Jurkat, Clone E6-1 (cell line): ENCODE measurements at places on chromosomes 11 and 22.

DNA sequence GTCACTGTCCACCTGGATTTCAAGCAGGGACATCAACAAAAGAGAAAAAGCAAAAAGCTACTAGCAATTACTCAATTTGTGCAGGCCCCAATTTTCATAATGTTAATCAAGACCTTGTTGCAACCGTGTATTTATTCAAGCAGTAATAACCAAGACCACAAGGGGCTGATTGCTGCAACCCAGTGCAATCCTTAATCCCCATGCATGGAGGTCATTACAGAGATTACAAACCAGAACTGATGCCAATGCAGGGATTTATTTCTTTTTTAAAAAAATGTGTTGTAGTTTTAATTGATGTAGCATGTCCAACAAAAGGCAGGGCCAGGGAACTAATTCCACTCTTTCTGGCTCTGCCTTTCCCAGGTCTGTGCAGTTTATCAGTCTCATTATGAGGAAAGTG lies 18.4 kb downstream of the TECTA start:
- DNase-seq, result no peak

- peak; percentile 33 for DNase-seq
Observed at GRCh38 chr11:71580057-71581003, 2.3 kb downstream of the KRTAP5-11 start.

DNA sequence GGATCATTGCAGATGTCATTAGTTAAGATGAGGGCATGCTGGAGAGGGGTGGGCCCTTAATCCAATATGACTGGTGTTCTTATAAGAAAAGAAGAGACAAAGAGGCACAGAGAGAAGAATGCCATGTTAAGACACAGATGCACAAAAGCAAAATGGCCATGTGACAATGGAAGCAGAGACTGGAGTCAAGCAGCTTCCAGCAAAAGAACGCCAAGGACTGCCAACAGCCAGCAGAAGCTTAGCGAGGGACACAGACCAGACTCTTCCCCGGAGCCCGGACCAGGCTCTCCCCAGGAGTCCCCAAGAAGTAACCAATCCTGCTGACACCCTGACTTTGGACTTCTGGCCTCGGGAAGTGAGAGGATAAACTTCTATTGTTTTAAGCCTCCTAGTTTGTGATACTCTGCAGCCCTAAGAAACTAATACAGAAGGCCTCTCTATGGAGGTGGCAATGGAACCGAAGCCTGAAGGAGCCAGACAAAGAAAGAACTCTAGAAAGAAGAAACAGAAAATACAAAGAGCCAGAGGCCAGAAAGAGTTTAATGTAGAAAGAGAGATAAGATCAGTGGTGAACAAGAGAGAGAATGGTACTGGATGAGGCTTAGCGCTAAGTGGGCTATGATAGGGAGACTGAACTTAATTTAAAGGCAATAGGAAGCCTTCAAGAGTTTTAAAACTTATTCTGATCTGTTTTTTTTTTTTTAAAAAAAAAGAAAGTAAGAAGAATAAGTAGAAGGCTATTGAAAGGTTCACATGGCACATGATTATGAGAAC lies 27.7 kb downstream of the PRCP start:
- no peak for DNase-seq

DNA sequence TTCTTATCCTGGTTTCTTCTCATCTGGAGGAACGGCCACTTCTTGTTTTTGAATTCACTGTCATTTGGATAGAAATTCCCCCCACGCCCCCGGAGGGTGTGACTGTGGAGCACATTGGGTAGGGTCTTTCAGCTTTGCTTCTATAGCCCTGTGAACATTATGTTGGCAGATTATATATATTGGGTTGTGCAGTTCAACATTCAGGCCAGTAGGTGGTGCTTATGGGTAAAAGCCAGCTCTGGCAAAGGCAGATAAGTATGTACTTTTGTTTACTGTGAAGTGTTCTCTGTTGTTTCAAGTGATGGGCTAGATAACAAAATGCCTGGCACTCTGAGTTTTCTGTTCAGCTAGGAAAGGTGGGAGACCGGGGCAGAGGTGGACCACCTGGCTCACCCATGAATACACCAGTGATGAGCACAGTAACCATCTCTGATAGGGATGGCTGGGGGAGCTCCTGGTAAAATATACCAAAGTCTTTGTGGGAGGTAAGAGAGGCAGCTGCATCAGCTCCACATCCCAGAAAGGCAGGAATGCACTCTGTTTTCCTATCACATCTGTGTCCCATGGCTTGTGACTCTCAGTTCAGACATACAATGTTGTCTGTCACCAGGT lies 1348.2 kb upstream of the RAG2 start:
- DNase-seq, result peak; percentile 24

DNA sequence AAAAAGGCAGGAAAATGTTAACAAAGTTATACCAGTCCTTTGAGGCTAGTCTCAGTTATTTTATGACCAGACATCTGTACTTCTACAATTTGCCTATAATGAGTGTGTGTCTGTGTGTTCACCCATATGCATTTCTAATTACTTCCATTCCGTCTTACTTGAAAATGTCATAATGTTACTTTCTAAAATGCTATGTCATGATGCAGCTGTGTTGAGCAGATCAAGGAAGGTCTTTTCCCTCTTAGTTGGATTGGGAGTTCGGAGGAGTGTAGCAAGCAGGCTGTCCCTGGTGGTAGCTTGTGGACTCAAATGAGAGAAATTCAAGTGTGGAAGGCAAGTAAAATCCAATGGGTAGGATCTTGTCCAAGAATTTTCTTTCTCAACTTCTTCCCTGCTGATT lies 3.0 kb downstream of the SNX19 start:
- no peak for DNase-seq

GRCh38 chr22:30857791-30858190 lies 110.8 kb downstream of the MORC2 start:
- no peak for DNase-seq

DNA sequence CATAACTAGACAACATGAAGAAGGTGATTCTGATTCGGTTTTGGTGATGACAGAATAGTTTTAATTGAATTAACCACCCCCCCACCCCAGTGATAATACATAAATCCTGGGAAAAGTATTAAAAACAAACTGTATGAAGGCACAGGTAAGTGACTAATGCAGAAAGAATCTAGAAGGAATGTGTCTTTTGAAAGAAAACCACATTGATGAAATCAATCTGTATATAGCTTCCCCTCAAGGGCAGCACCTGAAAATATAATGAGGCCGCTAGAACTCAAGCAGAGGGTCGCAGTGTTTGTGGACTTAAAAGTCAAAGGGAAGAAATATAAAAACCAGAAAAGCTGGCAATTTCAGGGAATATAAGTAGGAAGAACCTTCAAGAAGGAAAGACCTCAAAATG lies 580.5 kb upstream of the CHORDC1 start:
- DNase-seq, result no peak

- DNase-seq, result no peak
Observed at GRCh38 chr11:15590132-15590531, 475.4 kb downstream of the INSC start.

GRCh38 chr22:45887202-45888131 lies 89.5 kb downstream of the WNT7B start:
- DNase-seq, result no peak

GRCh38 chr22:50625131-50625567 lies 2.8 kb downstream of the ARSA start:
- DNase-seq, result no peak

DNA sequence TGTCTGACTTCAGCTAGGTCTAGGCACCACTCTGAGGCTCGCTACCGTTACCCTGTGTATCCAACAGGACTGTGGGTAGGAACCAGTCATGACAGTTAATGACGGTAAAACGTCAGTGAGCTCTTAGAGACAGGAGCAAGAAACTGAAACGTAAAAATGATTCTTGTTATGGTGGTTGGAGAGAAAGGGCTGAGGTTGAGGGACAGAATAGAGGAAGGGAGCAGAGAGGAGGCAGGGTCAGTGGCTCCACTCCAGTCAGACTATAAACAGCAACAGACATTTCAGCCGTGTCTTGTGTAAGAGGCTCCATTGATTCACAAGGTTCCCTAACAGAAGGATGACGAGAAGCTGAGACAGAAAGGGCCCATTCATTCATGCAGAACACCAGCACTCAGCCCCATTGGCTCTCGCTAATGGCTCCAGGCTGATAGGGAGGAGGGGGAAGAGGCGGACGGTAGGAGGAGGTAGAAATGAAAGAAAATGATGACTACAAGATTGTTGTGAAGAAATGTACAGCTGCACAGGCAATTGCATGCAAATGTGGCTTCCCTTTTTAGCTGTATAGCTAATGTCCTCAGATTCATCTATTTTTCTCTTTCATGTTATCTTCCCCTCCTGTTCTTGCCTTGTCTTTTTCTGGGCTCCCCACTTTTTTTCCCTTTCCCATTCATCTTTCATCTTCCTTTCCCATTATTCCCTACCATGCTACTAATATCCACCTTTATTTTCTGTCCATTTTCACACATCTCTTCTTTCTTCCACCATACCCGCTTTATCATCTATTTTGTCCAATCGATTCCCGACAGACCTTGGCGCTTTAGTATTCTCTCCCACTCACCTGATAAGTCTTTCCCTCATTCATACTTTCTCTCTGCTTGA lies 34.3 kb downstream of the ETS1 start:
- DNase-seq, result no peak

- DNase-seq, result no peak
Observed at GRCh38 chr11:20451568-20451967, 64.1 kb downstream of the PRMT3 start.

- no peak for DNase-seq
Observed at GRCh38 chr11:12979928-12980689, 29.0 kb upstream of the RASSF10 start.

- DNase-seq, result no peak
Observed at GRCh38 chr11:76269661-76270261, 63.5 kb upstream of the WNT11 start.

- DNase-seq, result no peak
Observed at GRCh38 chr11:71462726-71463125, 9.7 kb downstream of the NADSYN1 start.

GRCh38 chr11:34654483-34655334 lies 33.8 kb downstream of the EHF start:
- no peak for DNase-seq

DNA sequence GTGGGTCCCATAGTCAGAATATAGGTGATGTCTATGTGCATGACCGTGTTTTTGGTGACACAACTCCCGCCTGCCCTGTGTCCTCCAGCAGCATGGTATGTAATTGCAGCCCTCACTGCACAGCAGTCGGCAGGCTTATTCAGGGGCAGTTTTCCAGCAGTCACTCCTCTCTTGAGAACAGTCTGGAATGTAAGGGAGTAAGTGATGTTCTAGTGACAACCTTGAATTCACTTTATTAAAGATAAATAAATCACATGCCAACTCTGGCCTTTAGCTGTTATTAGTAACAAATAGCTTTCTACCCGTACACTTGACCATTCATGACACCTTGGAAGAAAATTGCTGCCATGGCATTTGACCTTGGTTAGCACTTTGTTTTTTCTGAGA lies 27.9 kb downstream of the ZNRF3 start:
- no peak for DNase-seq

DNA sequence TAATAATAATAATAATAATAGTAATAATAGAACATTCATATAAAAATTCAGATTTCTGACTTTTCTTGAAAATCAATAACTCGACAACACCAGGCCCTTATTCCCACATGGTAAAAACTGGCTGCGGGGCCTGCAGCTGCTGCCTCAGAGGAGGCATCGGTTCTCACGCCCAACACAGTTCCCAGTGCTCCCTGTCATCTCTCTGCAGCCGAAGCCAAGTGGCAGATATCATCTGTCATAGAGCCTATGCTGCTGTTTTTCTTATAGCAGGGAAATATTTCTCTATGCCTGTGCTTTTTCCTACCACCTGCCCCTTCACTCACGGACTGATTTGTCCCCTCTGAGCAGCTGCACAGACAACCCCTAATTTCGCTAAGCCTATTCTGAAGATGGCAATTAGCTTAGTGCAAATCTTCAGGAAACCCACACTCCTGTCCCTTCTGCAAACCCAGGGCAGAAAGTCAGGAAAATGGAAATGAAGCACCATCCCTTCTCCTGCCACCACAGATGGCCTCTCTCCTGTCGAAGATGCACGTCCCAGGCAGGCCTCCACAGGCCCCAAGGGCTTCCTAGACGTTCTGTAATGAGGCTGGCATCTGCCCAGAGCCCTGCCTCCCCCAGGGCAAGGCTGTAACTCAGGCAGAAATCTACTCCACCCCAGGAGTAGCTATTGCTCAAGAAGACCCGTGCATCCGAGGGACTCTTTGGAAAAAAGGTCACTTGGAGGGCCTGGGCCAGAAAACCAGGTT lies 66.7 kb downstream of the SYN3 start:
- DNase-seq, result no peak

DNA sequence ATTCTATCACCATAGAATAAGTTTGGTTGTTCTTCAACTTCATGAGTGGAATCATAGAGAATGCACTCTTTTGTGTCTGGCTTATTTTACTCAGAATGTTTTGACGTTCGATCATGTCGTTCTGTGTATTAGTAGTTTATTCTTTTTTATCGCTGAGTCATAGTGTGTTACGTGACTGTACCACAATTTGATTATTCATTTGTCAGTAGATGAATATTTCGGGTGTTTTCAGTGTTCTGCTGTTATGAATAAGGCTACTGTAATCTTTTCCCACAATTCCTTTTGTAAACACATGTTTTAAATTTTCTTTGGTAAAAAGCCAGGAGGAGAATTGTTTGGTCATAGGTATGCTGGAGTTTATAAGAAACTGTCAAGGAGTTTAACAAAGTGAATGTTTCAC lies 279.9 kb upstream of the B3GAT1 start:
- DNase-seq, result no peak
